Stimulated activated CD8-positive, alpha-beta memory T cell treated with anti-CD3 and anti-CD28 coated beads, Interleukin-12 subunit alpha, Interleukin-12 subunit beta, amount 100 ng/mL, for 1 hour (primary cell): ENCODE measurements at places on chromosomes 1 and 21.

DNA sequence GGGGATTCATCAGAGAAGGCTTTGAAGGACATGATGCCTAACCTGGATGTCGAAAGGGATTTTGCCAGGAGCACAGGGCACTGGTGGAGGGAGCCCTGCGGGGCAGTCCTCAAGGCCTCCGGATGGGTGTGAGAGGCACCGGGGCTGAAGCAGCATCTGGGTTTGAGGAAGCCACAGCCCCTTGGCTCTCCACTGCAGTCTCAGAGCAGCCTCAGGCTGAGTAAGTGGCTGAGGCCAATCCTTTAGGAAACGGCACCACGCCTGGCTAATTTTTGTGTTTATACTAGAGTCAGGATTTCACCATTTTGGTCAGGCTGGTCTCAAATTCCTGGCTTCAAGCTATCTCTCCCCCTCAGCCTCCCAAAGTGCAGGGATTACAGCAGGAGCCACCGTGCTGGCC lies 12.0 kb downstream of the ERVH48-1 start:
- DNase-seq, result no peak

GRCh38 chr1:215076322-215076721 lies 6.2 kb upstream of the KCNK2 start:
- DNase-seq, result no peak

- no peak for DNase-seq
Measured at GRCh38 chr1:10657088-10657847, 139.2 kb downstream of the CASZ1 start.

- no peak for DNase-seq
Measured at GRCh38 chr1:225896494-225896893, 7.5 kb upstream of the LEFTY1 start.

- no peak for DNase-seq
Measured at GRCh38 chr1:41783189-41783639, 135.5 kb downstream of the HIVEP3 start.

DNA sequence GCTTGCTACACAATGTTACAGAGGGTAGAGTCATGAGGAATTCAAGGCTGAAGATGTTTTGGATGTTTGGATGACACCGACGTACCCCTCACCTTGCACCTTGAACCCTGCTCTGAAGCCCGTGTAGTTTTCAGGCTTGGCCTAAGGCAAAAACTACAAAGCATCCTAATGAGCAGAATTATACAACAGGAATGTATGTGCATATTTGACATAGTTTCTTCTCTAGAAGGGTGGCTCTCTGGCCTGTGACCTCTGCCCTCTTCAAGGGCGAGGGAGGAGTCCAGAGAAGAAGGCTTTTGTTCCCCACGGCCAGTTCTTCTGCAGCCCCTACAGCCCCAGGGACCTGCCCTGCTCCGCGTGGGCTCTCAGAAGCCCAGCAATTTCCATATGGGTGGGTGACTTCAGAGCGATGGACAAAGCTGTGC lies 43.3 kb downstream of the L1TD1 start:
- no peak for DNase-seq

DNA sequence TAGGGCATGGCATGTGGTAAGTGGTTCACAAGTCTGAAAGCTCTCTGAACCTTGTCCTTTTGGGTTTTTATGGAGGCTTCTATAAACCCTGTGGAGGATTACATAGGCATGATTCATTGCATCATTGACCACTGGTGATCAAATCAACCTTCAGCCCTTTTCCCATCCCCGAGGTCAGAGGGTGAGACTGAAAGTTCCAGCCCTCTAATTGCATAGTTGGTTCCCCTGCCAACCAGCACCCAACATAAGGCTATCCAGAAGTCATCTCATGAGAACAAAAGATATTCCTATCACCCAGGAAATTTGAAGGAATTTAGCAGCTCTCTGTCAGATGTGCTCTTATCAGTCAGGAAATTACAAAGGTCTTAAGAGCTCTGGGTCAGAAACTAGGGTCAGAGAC lies 89.5 kb upstream of the ARTN start:
- DNase-seq, result no peak
